ENCODE measurements at places on chromosomes 2 and 18.

DNA sequence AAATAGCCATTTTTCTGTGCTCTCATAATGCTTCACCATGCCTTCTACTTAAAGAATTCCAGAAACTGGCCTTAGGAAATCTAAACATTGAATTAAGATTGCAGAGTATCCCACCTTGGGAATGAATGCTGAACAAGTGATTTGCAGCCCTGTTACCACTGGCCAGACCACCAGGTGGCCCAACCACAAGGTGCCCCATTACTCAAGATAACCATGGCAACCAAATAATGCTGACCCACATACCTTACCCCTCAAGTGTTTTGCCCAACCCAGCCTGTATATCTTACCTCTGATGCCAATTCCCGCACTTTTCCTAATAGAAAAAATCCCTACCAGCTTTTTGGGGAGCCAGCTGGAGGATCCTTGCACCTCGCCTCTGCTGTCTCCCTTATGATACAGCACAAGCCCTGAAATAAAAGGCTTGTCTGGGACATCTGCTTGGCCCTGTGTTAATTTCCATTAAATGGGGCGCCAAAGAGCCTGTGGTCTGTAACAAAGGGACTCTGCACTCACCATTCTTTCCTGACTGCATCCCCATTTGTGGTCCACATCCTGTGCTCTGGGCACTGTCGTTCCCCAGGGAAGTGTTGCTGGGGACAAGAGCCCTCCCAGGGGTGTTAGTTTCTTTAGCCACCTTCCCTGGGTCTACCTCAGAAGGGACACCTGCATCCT is 17.3 kb upstream of the KCNF1 start:
- DNase-seq: no peak

DNA sequence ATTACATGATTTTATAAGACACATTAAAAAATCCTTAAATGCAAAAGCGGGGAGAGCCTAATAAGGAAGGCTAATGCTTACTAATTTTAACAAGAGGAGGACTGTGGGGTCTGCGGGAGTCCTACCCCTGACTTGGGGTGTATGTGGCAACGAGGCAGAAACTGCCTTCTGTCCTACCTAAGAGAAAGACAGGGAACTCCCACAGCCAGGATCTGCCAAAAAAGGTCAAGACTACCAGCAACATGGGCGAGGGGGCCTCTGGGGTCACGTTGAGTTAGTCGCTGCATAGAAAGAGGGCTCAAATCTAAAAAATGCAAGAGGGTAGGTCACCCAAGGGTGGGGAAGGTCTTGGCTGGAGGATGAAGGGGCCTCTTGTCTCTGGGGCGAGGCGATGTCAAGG is 529 bp upstream of the AMER3 start:
- no peak for DNase-seq

- DNase-seq: no peak
Measured at GRCh38 chr2:40872580-40872979, 420.7 kb upstream of the SLC8A1 start.

GRCh38 chr2:238465487-238466242 is 38.9 kb downstream of the ASB1 start:
- DNase-seq: no peak
